ENCODE measurements at places on chromosomes 5 and 9.

- no peak for DNase-seq
These were observed 620.1 kb downstream of the TLE1 start for GRCh38 chr9:81069038-81069795.

DNA sequence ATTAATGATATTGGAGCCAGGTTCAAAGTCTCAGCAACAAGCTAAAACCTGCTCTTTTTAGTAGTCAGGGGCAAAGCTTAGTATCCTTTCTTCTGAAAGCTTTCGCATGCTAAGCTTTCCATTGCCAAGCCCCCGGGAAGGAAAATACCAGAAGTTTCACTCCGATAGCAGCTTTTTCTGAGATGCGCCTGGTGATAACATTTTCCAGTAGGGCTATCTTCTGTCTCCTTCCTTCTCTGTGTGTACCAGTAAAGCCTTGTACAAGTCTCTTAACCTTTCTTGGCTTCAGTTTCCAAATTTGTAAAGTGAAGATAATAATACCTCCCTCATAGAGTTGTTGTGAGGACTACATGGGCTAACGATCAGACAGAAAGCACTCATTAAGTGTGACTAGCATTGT, 36.7 kb downstream of the DOCK8 start:
- no peak for DNase-seq

DNA sequence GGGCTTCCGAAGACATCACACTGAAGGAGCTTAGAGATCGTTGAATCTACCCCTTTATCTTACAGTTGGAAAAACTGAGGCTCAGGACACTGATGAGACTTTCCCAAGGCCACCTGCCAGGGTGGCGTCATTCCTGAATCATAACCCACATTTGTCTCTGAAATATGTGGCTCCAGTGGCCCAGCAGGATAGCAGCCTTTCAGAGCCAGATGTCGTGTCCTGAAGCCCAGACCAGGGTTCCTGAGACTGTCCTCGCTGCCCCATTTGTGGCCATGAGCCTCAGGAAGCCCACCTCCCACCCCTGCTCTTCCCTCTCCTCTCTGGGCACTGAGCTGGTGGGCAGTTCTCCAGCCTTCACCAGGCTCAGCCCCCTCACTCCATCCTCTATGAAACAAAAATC, 2.4 kb downstream of the HMCN2 start:
- DNase-seq: peak; percentile 33

- no peak for DNase-seq
These were observed 25.7 kb downstream of the FAM170A start for GRCh38 chr5:119655061-119655460.

DNA sequence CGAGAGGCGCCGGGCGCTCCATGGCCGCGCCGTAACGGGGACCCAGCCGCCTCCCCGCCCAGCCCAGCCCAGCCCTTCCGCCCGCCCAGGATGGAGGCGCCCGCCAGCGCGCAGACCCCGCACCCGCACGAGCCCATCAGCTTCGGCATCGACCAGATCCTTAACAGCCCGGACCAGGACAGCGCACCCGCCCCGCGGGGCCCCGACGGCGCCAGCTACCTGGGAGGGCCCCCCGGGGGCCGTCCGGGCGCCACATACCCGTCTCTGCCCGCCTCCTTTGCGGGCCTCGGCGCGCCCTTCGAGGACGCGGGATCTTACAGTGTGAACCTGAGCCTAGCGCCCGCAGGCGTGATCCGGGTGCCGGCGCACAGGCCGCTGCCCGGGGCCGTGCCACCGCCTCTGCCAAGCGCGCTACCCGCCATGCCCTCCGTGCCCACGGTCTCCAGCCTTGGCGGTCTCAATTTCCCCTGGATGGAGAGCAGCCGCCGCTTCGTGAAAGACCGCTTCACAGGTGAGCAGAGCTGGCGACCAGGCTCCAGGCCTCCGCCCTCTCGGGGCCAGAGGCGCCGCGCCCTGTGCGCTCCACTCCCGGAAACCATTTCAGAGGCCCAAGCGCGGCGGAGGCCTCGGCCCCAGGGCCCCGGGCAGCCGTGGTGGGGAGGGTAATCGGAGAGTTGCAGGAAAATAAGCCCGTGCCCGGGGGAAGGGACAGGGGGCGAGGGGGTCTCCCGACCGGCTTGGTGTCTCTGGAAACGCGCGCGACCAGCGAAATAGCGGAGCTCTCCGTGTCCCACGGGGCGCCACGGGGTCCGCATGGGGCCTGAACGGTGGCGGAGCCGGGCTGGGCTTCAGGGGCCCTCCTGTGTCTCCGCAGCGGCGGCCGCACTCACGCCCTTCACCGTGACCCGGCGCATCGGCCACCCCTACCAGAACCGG, 496 bp downstream of the TLX3 start:
- DNase-seq: no peak

DNA sequence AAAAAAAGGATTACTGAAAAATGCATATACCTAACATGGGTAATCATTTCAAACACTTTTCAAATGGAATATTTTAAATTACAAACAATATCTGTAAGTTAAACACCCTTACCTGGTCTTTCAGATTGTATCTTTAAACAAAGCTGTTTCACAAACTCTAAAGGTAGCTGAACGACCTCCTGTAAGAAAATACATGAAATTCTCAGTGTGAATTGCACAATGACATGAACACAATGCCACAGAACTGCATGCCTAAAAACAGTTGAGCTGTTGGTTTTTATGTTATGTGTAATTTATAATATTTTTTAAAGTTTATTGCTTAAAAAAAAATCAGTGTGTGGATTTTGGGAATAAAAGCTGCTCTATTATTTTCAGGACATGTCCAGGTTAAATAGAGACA, 17.5 kb downstream of the IPPK start:
- DNase-seq: no peak

- DNase-seq: no peak
These were observed 29.1 kb upstream of the IRX4 start for GRCh38 chr5:1911773-1912235.

GRCh38 chr5:81817980-81818379, 67.1 kb upstream of the SSBP2 start:
- DNase-seq: no peak

GRCh38 chr5:12845549-12846159, 941.4 kb upstream of the CTNND2 start:
- no peak for DNase-seq

DNA sequence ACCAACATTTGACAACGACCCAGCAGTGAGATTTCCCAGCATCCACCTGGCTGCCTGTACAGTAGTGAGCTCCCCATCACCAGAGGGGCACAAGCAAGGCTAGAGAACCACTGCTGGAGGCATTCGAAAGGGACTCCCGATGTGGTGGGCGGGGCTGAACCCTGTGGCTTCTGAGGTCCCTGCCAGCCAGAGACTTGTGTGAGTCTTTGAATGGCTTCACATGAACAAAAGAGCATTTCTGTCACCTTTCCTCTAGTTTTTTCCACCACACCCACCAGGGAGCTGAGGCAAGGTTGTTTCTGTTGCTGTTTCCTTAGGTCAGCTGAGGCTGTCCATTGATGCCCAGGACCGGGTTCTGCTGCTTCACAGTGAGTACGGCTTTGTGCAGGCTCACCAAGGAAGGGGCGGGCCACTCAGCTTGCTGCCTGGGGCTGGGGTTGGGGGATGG, 15.7 kb downstream of the RGS3 start:
- peak; percentile 62 for DNase-seq

GRCh38 chr5:145943674-145944121, 7.3 kb downstream of the SH3RF2 start:
- no peak for DNase-seq

- DNase-seq: no peak
These were observed 354.8 kb downstream of the NR2F1-AS1 start for GRCh38 chr5:93226202-93226735.

DNA sequence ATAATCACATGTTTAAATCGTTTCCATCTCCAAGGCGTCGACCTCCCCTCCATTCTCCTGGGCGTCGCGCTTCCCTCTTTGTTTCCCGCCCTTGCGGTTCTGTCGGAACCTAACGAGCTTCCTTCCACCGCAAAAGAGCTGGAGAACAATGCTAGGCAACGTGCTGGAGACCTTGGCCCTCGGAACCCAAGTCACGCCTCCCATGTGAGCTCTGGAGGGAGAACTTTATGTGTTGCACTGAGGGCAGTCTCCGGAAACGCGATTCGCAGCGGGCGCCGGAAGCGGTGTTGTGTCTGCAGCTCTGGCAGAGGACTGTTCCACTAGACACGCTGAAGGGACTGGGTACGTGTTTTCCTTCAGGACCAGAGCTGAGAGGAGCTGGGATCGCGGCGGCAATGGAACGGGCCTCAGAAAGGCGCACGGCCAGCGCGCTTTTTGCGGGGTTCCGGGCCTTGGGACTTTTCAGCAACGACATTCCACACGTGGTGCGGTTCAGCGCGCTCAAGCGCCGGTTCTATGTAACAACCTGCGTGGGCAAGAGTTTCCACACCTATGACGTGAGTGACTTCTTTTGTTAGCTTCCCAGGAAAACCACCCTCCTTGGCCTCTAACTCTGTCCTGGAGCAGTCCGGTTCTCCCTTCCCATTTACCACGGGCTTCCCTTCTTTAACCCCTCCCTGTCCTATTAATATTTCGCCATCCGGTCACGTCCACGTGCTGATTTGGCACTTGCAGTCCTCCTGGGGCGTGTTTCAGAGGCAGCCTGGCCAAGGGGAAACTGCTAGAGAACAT, at the start of gene WDR36:
Gene WDR36, plus strand, starts transcription at position 287 of the 792 bp plus-strand sequence. Its CDS starts 109 bp downstream, at position 396.
- DNase-seq: peak; percentile 98

GRCh38 chr5:44321144-44321725, 68.0 kb downstream of the FGF10 start:
- no peak for DNase-seq

- DNase-seq: no peak
These were observed 32.5 kb downstream of the OR1J1 start for GRCh38 chr9:122445155-122445749.

- DNase-seq: no peak
These were observed 256.3 kb downstream of the KIAA0825 start for GRCh38 chr5:94361832-94362796.

DNA sequence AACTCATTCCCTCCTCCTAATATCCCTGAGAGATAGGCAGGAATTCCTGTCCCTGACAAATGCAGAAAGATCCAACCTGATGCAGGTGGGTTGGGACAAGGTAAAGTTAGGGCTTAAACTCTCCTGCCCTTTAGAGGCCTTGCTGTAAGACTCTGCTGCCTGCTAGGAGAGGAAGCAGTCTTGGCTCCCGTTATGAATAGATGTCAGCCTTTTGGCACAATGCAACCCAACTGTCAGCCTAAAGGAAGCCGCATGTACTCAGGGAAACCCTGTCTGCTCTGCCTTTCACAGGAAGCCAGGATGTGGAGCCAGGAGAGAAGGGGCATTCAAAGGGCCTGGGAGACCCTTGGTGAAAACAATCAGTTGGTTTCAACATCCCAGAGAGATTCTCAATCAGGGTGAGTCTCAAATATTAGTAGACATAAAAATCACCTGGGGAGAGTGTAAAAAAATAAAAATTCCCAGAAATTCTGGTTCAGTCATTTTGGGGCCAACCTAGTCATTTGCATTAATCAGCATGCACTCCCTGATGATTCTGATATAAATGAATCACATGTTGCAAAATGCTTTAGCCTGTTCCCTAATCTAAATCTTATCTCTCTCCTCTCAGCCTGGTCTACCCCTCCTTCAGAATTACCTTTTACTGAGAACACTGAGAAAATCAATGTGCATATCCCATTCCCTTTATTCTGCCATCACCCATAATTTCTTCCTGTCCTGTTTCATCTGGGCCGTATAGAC, 136.2 kb upstream of the TRIM32 start:
- no peak for DNase-seq

GRCh38 chr9:84137968-84138367, 157.4 kb downstream of the RMI1 start:
- no peak for DNase-seq

DNA sequence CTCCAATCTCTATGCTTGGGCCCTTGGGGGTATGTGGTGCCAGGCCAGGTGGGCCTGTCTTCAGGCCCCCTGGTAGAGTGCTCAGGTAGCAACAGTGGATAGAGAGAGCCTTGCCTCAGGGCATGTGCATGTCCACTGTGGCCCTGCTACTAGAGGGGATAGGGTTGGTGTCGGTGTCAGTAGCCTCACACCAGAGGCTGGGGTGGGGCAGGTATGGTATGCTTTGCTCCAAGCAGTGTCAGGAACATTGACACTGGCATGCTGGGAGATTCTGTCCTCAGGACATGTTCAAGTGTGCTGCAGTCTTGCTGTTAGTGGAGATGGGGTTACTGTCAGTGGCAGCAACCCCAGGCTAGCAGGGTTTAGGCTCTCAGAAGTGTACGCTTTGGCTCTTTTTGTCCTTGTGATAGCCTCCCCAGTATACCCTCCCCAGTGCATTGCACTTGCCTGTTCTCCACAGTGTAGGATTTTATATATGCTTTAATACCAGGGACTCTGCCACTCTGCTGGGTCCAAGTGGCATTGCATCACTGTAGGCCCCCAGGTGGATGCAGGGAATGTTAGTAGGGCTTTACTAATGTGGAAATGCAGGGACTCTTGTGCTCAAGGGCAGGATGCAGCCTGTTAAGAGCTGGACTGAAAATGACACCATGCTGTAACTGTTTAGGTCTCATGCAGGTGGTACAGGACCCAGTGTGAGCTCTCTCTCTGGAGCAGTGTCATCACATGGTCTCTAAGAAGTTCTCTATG, 21.6 kb downstream of the RIC1 start:
- no peak for DNase-seq

DNA sequence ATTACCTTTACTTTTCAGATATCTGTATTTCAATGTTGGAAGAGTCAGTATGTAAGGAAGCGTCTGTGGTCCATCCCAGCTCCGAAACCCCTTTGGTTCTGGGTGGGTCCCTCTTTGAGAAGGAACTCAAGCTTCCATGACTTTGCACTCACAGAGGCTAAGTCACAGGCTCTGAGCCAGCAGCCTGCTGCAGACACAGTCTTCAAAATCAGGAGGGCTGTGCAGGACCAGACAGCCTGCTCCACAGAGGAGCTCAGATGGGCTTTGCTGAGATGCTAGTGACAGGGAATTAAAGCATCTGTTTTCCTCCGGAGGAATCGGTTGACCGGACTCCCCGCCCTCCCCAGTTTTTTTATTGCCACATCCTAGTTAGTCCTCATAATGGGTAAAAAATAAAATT, 126.4 kb upstream of the ICE1 start:
- DNase-seq: no peak

DNA sequence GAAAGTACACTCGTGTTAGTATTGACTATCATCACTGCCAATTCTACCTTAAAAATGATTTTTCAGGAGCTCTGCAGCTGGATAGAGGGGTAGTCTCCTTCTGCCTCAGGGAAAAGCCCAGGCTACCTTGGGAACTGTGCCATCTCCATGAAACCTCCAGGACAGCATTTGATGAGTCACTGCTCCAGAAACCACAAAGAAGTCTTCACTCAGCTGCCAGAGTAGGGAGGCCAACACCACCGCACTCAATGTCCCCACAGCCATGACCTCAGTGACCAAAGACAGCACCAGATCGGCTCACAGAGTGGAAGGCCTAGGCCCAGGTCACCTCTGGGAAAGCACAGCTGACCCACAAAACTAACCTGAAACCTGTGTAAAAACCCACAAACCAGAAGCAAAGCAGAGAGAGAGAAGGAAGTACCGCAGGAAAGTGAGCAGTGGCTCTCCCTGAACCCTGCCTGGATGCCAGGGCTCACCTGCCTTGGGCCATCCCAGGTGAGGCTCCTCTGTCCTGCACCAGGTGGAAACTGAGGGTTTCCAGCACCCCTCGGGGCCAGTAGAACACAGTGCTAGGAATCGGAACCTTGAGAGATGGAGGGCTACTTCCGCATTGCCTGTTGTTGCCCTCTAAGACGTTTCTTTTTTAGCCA, 30.0 kb downstream of the S1PR3 start:
- DNase-seq: no peak
